ENCODE measurements at places on chromosomes 12 and 14. TPM values are rescaled to one million over a fixed set of nuclear protein-coding genes. Genes with fewer than 3 reads are reported as not detected.

The CRIP1 gene
- total RNA-seq, result 1.4 TPM

The RND1 gene
- 8.5 TPM for total RNA-seq

The MFAP5 gene
- total RNA-seq, result 0.42 TPM

The CLEC2A gene
- not detected for total RNA-seq

DNA sequence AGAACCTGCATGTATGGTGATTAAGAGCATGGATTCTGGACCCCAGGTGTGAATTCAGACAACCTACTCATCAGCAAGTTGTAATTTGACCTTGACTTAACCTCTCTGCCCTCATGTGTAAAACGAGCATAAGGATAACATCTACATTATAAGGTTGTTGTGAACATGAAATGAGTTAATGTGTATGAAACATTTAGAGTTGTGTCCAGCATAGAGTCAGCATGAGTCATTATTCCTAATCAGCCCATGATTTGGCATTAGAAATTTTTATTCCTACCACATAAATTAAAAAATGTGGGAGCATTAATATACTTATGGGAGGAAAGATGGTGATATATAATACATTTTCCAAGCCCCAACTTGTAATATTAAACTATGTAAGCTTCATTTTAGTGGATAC, 95.9 kb upstream of the DDHD1 start:
- no peaks in the 10 kb centered on the region for H3K36me3 ChIP-seq
- no peak overlapping the region for H3K27ac ChIP-seq
- no peak for DNase-seq
- no peak overlapping the region for H3K4me3 ChIP-seq
- no peaks in the 10 kb centered on the region for H3K27me3 ChIP-seq

- H3K27ac ChIP-seq, result no peak overlapping the region
- H3K27me3 ChIP-seq, result no peaks in the 10 kb centered on the region
- no peak for DNase-seq
- no peaks in the 10 kb centered on the region for H3K4me1 ChIP-seq
Measured at GRCh38 chr12:14993117-14993516, 20.3 kb downstream of the PDE6H start.

- H3K4me3 ChIP-seq, result no peak overlapping the region
- no peak overlapping the region for H3K27ac ChIP-seq
- DNase-seq, result no peak
- H3K36me3 ChIP-seq, result peaks cover 16% of the 10 kb centered on the region
- no peaks in the 10 kb centered on the region for H3K4me1 ChIP-seq
- no peaks in the 10 kb centered on the region for H3K27me3 ChIP-seq
Measured at GRCh38 chr14:73153272-73153671, 17.0 kb downstream of the PSEN1 start.

DNA sequence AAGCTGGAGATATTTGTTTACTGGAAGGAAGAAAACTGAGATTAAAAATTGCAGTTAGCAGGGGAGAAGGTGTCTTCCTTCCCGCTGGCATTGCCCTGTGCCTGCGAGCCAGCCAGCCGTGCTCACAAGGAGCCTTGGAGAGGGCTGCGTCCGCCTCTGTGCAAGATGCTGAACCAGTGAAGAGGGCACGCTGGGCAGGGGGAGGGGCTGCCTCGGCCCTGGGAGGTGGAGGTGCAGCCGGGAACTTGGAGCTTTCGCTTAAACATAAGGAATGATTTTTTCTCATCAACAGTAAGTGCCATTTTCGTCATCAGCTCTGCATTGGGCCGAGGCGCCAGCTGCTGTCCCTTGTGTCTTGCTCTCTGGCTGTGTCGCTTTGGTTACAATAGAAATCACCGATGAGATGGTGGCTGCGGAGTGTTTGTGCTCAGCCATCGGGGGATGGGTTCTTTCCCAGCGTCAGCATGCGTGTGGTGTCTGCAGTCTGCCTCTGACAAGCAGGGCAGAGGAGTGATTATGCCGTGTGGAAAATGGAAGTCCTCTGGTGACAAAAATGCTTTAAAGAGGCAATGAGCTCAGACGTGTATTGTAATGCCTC, 97.3 kb downstream of the ESR2 start:
- no peak for DNase-seq
- peak overlapping the region; percentile 10 for H3K4me3 ChIP-seq
- no peaks in the 10 kb centered on the region for H3K27me3 ChIP-seq
- H3K27ac ChIP-seq, result peak overlapping the region; percentile 43
- H3K36me3 ChIP-seq, result peaks cover 2% of the 10 kb centered on the region
- no peaks in the 10 kb centered on the region for H3K4me1 ChIP-seq

GRCh38 chr14:68520637-68521556, 272.0 kb downstream of the ZFP36L1 start:
- no peak for DNase-seq
- no peaks in the 10 kb centered on the region for H3K27me3 ChIP-seq
- H3K4me1 ChIP-seq, result peaks cover 18% of the 10 kb centered on the region

Measured in liver (tissue), 10 donors.